ENCODE measurements at places on chromosomes 4 and X. TPM values are rescaled to one million over a fixed set of nuclear protein-coding genes. Genes with fewer than 3 reads are reported as not detected.

DNA sequence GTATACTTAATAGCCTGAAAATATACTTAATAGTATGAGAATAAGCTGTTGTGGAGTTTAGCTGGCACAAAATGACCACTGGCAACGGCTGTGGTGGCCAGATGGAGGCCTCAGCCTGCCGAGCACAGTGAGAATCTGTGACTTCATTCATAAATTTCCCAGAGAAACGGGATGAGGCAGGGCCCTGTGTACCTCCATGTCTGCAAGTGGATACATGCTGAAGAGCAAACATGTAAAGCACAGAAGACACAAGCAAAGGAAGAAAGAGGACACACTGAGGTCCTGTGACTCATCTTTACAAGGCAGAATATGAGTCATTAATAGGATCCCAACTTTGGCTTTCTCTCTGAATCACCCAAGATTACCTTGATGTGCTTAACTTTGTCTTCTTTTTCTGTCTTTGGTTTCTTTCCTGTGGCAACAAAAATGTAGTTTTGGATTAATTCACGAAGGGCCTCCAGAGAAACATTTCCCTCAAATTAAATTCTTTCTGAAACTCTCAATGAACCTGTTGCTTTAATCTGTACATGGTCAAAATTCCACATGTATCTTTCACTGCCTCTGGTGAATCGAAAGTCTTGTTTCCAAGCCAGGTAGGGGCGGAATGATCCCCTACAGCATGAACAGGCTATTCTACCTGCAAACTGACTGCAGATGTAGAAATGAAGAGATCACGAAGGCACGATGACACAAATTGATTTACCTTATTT, 56.4 kb downstream of the IRF2 start:
- no peak for DNase-seq

DNA sequence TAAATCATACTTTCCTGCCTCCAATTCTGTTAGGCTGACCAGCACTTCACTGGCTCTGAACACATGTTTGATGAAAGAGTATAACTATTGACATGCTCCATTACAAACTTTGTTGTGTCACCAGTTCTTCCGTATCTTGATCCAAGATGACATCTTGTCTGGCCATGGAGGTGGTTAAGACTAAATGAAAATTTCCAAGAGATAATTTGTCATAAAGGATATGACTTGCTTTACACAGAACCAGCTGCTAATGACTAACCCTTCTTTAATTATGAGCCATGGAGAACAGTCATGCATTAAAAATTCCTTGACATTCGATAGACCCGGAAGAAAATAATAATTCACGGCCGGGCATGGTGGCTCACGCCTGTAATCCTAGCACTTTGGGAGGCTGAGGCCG, 17.7 kb upstream of the N4BP2 start:
- DNase-seq: no peak

- DNase-seq: no peak
Measured at GRCh38 chrX:66000178-66000577, 39.7 kb downstream of the VSIG4 start.

DNA sequence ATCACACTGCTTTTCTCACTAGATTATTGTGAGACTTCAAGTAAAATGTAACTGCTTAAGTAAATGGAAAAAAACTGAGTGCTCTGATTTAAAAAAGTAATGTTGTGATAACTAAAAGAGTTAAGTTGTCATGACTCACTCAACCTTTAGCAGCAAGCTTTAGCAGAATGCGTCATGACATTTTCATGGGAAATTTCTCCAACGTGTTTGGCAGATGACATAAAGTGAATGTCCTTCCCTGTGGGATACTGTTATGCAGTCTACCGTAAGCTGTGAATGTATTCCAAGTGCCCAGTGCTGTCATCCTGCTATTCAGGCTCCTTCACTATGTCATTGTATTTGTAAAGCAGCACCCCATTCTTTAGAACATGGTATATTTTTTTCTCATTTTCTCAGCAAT, 136.2 kb downstream of the CPXCR1 start:
- no peak for DNase-seq

The MGARP gene
- polyA plus RNA-seq: 0.35 TPM

DNA sequence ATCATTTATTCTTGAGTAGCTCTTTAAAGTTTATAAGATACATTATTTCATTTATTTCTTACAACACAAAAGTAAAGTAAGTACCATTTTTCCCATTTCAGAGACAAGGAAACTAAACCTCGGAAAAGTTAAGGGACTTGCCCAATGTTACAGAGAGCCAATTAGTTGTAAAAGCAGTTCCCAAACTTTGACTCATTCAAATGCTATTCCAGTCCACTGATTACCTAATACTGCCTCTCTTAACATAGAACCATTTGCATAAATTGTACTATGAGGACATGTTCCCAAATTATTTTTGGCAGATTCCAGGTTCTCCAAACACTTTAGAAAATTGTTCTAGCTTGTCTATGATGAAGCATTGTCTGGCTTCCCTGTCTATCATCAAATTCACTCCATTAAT, 45.6 kb upstream of the GRIA3 start:
- DNase-seq: no peak

DNA sequence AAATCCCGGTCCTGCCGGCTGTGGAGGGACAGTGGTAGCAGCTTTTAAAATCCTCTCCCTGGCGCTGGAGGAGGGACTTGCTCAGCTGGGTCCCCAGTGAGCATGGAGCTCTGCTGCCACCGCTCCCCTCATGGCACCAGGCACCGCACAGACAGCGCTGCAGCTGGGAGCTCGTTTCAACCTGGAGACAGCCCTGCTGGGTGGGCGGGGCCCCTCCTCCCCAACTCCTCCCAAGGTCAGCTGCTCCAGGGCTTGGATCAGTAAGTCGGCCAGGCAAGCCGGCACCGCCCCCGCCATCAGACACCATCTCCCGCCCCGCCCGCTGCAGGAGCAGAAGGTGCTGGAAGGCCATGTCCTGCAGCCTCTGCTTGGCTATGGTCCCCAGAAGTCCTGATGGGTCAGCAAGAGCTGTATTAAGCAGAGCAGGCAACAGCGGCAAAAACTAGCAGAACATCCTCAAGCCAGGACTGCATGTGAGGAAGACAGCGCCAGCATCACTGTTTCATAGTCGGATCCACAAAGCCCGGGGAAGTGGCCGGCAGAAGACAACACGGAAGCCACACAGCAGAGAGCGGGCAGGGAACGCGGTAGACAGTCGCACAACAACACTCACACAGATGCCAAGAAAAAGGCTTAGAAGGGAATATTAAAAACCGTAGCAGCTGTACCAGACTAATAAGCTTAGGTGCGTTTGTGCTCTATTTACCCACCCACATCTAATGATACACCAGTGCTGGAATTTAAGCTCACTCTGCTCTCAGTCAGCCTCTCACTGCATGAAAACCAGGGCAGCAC, 16.2 kb downstream of the ZFYVE28 start:
- DNase-seq: no peak

The MAGEA10 gene
- 0.08 TPM for polyA plus RNA-seq

The LINC00632 gene
- 17.2 TPM for polyA plus RNA-seq

The ALB gene
- polyA plus RNA-seq: 19.2 TPM

DNA sequence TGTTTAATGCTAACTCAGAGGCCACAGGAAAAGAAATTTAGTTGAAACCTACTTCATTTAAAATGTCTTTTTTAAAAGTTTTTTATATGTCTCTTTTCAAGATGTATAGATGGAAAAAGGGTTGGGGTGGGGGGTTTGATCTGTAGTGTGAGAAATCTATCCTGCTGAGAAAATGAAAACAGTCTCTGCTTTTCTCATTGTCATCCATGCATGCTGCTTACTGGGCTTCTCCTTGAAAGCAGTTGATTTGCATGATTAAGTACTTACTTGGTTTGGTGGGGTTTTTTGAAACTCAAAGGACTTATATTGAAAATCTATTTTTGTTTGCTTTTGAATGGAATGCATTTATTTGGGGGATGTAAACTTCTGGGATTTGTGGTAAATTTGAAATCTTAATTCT, 313.6 kb upstream of the DKK2 start:
- DNase-seq: no peak

DNA sequence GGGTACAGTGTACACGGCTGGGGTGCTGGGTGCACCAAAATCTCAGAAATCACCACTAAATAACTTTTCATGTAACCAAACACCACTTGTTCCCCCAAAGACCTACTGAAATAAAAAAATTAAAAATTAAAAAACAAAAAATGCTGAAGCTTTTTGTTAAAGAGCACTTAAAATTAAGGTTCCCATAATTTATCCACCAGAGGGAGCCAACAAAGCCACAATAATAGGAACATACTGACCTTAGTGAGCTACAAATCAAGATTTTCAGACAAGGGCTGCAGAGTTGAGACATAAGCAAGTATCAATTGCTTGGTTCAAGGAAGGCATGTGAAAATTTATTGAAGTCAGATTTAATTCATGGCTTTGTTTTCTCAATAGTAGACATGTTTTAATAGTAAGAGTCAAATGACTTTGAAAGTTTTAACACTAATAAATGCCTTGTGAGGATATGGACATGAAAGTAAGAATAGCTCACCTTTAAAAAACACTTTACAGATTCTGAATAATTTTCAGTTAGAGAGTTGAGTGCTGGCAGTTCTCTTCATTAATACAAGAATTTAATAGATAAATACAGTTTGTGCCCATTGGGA, 43.0 kb upstream of the SCOC start:
- no peak for DNase-seq

The SMIM10 gene
- polyA plus RNA-seq: 11.3 TPM

The PROM1 gene
- polyA plus RNA-seq: 39.6 TPM

- no peak for DNase-seq
Measured at GRCh38 chrX:27775984-27776383, 31.8 kb upstream of the MAGEB10 start.

The TAF9B gene
- polyA plus RNA-seq: 58.6 TPM

GRCh38 chrX:50888884-50889283, 21.7 kb upstream of the BMP15 start:
- DNase-seq: no peak

DNA sequence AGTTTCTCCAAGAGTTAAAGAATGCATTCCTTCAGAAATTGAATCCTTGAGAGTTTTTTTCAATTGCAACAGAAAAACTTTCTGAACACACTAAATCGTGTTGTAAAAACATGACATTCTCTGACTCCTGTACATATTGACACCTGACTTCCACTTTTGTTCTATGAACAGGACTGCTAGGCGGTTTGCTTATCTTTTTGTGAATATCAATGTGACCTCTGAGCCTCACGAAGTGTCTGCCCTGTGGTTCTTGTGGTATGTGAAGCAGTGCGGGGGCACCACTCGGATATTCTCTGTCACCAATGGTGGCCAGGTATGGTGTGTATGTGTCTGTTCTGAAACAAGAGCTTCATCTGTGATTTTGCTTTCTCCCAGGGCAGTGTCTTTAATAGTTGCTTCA, 71.9 kb downstream of the MAOA start:
- DNase-seq: no peak

DNA sequence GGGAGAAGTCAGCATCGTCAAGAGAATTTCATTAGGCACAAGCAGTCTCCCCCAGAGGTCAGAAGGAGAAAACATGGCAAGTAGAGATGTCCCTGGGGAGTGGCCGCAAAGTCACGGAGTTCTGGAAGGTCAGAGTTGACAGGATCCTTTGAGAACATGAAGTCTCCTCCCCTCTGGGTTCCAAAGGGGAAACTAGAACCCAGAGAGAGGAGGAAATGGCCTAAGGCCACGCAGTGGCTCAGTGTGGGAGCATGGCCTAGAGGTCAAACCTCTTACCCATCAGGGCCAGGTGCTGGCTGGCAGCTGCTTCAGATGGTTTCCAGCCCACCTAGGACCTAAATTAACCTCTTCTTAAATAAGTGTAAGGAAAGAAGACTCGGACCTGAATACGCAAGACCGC, 884 bp downstream of the IDH3G start:
- no peak for DNase-seq

The XAGE1A gene
- not detected for polyA plus RNA-seq

DNA sequence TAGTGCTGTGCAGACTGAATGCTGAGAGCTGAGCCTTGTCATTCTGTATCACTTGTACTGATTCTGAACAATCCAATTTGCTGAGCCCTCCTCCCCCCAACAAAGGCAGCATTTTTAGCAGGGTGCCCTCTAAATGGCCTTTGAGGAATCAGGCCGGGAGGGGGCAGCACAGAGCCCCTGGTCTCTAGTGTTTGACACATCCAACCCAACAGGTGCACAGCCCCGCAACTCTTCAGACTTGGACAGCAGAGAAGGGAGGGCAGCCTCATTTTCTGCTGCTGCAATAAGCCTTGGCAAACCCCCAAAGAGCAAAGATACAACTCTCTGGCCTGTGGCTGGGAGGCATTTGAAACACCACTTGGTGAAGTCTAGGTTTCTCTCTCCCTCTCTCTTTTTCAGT, 3.4 kb downstream of the ATP1B4 start:
- DNase-seq: no peak

- no peak for DNase-seq
Measured at GRCh38 chr4:85979276-85979675, 380.6 kb downstream of the MAPK10 start.

DNA sequence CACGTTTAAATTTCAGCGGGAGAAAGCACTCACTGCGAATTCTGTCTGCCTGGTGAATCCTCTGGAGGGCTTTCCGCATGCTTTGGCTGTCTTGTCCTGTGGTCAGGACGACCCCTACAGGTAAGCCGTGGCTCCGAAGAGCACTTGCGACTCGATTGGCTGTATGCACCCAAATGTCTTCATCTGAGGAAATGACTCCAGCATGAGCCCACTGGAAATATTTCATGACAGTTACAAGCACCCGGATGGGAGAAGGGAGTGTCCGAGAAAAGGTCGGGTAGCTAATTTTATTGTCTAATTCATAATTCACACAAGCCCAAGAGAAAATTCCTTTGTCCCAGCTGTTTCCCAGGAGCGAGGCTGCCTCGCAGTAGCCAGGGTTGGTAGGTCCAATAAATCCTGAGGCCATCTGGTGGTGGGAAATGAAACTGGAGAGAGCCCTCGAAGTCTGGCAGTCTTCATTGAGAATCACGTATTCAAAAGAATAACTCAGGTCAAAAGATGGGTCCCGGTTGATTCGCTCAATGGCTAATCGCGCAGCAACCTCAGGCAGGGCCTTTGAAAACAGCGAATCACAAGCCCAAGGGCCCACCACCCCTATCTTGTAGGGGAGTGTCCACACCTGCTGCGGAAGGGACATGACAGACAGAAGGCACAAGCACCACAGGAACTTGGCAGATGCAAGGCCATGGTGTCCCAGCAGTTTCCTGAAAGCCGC, 6.6 kb downstream of the GUCY2F start:
- DNase-seq: peak; percentile 32

DNA sequence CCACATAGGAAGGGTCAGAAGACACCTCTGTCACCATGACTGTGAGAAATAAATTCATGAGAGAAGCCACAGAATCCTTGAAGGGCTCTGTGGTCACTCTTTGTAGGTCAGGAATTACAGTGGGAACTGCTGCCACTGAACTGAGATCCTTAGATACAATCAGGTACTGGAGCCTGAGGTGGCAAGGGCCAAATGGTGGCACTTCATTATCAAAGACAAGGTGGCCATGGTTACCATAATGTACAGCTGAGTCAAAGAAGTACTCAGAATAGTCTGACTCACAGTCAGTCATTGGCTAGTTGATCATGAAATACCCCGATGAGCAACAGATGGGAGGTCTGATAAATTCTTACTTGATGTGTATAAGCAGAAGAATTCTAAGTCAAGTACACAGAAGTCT, 131.9 kb downstream of the RTL3 start:
- no peak for DNase-seq

- DNase-seq: no peak
Measured at GRCh38 chrX:50002067-50002714, 79.8 kb downstream of the CLCN5 start.

GRCh38 chr4:120921456-120922380, 808 bp downstream of the PRDM5 start:
- peak; percentile 43 for DNase-seq

The PDHA2 gene
- not detected for polyA plus RNA-seq

All from right renal cortex interstitium (tissue), 3 donors.